ENCODE measurements at places on chromosomes 5 and 9. TPM values are rescaled to one million over a fixed set of nuclear protein-coding genes. Genes with fewer than 3 reads are reported as not detected.

The PLAC8L1 gene
- 0.61 TPM for total RNA-seq

GRCh38 chr5:17180864-17181723 is 36.3 kb upstream of the BASP1 start:
- no peak for DNase-seq

GRCh38 chr5:19322716-19323485 is 665.1 kb downstream of the CDH18 start:
- no peak for DNase-seq

GRCh38 chr5:167574464-167574863 is 717.0 kb upstream of the WWC1 start:
- DNase-seq: no peak

- DNase-seq: no peak
Measured at GRCh38 chr5:151039665-151040064, 19.3 kb downstream of the GPX3 start.

Data from activated CD8-positive, alpha-beta T cell treated with anti-CD3 and anti-CD28 coated beads for 36 hours (primary cell).